T-cell (primary cell): ENCODE measurements at places on chromosomes 4 and X. TPM values are rescaled to one million over a fixed set of nuclear protein-coding genes. Genes with fewer than 3 reads are reported as not detected.

- DNase-seq = no peak
Measured at GRCh38 chr4:76748649-76749048, 149.3 kb downstream of the SOWAHB start.

DNA sequence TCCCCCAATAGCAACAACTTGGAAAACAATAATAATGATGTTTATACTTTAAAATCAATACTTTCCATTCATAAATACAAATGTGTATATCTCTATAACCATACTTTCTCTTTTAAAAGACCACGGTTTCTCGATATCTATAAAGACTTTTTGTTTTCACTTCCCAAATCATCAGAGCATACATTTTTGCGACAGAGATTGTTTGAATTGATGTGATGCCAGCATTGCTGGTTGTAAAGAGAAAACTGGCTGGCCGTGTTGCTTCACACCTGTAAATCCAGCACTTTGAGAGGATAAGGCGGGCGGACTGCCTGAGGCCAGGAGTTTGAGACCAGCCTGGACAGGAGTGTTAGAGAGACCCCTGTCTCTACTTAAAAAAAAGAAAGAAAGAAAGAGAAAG, 77.6 kb upstream of the ZNF518B start:
- DNase-seq = no peak

DNA sequence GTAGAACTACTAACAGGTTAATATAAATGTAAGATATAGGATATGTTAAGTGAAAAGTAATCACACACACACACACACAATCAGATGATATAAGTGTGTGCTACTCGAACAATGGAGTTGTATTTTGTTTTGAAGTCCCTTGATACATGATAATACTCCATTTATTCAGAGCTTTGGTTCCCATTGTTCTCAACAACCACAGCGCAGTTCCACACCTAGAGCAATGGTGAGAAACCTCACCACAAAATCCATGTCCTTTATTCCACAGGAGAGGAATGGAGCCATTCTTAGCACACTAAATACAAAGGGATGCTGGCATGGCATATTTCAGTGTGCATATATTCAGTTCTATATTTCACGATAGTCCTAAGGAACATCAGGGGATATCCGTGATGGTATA, 139.2 kb downstream of the PPP3CA start:
- DNase-seq = no peak

DNA sequence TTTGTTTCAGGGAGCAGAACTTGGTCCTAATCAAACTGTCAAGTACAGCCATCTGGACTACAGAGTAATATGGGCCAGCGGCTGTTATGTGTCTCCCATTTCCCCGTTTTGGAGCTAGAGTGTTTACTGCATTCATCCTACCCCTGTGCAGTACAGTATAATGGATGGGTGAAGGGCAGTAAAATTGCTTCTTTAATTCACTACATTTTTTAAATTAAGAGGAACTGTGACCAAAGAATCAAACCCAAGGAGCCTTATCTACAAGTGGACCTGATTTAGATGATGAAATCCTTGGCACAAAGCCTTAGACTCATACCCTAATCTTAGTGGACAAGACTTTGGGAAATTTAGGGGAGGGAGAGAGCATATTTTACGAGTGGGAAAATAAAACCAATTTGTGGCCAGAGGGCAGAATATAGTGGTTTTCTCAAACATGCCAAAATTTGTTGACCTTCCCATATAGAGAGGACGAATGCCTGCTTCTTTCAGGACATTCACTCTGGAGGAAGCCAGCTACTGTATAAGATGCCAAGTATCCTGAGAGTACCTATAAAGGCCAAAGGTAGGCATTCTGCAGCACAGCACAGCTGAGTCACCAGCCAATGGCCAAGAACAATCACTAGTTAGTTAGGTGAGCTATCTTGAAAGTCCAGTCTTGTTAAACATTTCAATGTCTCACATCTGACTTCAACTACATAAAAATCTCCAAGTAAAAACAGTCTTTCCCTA, 253.8 kb upstream of the KCNIP4 start:
- no peak for DNase-seq

GRCh38 chr4:64935469-64936001, 526.3 kb upstream of the TECRL start:
- DNase-seq = no peak

- no peak for DNase-seq
Measured at GRCh38 chrX:16042980-16043379, 80.4 kb upstream of the GRPR start.

DNA sequence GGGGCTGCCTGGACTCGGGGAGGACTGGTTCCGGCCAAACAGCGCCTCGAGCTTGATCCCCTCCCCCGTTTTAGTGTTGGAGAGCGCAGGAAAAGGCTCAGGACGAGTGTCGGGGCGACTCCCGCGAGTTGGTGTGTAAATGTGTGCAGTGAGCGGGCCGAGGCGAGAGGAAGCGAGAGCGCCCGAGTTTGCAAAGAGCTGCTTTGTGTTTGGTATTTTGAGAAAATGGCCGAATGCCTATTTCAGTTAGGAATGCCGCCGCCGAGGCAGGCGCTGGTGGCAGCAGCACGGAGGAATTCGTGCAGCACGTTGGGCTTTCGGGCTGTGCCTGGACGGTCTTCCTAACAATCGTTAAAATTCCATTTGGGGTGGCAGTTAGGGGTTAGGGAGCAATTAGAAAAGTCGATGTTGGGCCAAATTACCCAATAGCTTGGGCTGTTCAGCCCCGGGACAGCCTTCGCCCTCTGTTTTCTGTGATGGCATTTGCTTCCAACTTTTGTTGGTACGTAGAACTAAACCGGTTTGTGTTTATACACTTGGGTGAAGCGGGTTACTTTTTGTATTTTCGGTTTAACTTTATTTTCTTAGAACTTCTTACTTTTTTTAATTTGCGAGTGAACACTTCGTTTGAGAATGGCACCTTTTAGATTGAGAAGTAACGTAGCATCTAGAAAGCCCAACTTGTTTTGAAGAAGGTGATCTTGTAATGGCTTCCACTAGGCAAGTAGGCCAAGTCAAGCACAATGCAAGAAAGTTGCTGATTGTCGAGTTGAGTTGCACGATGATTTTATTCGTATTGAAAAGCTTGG, 1.6 kb downstream of the REST start:
- peak; percentile 37 for DNase-seq

The SNCA gene
- total RNA-seq = 0.90 TPM

The SLC4A4 gene
- 3.2 TPM for total RNA-seq

The CXCL10 gene
- total RNA-seq = not detected

The RNF128 gene
- not detected for total RNA-seq

The F8A3 gene
- total RNA-seq = 5.4 TPM

The GLRA2 gene
- total RNA-seq = not detected

The FGA gene
- total RNA-seq = not detected
